ENCODE measurements at places on chromosomes 2 and 18.

DNA sequence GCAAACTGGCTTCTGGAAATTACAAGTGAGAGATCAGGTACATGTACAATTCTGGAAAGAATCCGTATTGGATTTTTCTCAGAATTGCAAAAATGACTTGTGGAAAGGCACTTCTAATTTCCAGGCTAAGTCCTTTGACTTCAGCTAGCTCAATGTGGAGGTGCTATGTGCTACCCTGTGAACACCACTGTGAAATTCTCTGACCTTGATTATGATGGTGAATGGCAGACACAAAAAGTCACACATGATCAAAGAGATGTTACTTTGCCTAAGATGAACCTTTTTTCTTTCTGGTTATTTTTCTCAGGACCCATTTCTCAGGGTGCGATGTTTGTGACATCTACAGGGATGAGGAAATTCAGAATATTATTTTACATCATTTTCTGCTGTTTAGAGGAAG lies 856.6 kb upstream of the VRK2 start:
- DNase-seq = no peak

DNA sequence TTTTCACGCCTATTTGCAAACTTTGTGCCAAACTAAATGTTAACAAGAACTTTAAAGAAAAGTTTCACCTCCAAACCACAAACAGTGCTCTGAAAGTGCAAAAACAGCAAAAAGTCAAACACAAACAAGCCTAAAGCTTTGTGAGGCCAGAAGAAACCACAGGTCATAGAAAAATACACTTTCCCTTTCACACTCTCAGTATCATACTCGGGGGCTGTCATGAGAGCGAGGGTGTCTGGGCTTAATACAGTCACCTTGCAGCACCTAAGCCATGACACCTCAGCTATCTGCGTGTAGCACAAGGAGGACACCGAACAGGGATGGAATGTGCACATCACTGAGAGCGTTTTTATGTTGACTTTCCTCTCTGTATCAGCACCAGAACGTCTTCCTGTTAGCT lies 26.6 kb upstream of the SEH1L start:
- DNase-seq = no peak

GRCh38 chr2:49045083-49045482 lies 109.2 kb downstream of the FSHR start:
- DNase-seq = no peak

DNA sequence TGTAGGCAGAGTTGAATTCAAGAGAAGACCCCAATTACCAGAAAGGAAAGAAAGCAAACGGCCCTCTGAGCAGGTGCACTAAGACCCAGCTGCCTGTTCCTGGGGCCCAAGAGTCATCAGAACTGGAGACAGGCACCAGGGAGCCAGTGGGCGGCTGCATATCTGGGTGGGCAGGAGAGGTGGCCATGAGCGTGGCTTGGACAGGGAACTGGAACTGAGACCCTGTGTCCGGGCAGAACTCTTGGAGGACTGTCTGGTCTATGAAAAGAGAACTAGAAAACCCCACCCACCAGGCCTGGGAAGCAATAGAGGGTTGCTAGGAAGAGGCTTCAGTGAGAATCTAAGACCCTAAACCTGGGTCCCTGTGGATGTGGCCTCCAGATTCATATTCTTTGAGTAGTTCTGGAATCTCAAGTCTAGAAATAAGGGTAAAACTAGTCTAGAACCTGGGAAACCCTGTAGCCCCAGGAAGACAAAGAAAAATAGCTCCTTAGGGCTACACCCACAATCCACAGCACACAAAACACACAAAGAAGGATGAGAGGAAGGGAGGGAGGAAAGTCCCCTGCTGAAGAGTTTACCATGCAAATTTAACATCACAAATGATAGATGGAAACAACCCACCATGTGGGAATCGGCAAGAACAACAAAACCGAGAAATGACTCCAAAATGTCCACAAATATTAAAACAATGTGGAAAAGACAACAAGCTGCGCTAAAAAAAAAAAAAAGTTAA lies 147.0 kb downstream of the HDAC4 start:
- no peak for DNase-seq

DNA sequence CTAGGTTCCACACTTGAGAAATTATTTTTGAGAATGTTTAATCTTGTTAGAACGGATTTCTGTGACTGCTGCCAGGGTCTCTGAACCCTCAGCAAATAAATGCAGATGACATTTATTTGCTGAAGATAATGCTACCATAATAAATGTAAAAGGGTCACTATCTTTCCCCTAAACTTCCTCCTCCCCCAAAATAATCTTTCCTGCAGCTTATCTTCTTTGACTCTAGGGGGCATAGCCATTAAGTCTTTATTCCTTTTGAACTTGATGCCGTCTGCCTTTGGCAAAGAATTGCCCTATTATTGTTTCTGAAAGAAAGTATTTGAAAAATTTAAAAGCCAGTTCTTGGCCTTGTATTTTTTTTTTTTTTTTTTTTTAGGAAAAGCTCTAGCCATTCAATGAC lies 63.6 kb upstream of the ACSL3 start:
- no peak for DNase-seq

DNA sequence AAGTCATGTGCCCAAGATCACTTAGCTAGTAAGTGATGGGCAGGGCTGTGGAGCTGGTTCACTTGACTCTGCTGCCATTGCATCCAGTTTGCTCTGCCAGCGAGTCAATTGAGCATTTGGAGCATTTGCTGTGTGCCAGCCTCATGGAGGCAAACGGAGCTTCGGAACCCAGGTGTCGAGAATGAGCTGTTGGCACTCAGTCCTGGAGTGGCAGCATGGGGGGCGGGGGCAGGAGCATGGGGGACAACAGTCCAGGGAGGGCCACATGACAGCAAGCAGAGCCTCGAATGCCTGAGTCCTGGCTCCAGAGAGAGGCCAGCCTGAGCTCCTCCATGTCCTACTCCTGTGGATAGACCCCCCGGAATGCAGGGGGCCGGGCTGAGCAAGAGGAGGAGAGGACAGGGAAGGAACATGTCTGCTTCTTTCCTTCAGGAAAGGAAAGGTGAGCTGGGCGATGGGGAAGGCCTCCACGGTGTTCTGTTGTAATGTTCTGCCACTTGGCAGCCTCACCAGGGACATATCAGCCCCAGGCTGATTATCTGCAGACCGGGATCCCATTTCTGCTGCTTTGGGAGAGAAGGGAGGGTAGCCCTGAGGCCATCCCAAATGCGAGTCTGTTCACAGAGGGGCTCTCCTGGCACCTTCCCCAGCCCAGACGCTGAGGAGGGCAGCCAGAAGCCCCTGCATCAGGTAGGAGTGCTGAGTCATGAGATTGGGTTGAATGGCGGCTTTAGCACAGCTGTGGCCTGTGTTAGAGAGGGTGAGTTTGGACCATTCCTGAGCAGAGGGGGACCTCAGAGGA lies 59.6 kb downstream of the HPCAL1 start:
- DNase-seq = no peak

DNA sequence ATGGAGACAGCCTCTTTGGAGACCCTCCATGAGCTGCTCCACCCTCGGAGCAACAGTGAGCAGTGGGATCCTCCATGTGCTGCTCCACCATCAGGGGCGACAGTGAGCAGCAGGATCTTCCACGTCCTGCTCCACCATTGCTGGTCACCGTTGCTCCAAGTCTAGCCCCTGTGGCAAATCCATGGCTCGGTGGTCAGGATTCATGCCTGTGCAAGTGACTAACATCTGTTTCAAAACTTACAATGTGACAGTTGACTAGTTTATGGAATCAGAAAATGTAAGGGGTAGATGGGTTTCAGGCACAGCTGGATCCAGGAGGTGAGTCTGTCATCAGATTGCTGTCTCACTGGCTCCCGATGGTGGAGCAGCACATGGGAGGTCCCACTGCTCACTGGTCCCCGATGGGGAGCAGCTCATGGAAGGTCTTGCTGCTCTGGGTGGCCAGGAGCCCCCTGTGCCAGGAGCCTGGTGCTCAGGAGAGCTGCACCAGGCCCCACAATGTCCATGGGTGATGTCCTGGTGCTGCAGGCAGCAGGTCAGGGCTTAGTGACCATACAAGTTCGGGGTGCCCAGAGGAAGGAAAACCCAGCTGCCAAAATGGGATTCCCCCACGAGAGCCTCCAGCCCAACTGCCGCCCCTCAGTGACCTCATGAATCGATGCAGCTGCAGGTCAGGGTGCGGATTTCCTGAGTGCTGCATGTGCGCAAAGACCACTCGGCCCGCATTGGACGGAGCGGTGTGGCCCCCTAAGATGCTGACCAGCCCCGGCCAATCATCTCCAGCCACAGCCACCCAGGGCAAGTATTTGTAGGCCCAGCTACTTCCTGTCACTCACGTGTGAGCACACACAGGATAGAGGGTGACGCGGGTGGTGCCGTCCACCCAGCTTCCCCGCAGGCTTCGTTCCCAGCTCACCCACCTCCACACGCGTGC lies 116.5 kb upstream of the OTOS start:
- no peak for DNase-seq

- no peak for DNase-seq
Measured at GRCh38 chr2:235936493-235936892, 231.7 kb downstream of the GBX2 start.

GRCh38 chr2:182606728-182607681 lies 109.1 kb upstream of the DNAJC10 start:
- no peak for DNase-seq

GRCh38 chr2:238424313-238424700 lies 2.4 kb upstream of the ASB1 start:
- no peak for DNase-seq

DNA sequence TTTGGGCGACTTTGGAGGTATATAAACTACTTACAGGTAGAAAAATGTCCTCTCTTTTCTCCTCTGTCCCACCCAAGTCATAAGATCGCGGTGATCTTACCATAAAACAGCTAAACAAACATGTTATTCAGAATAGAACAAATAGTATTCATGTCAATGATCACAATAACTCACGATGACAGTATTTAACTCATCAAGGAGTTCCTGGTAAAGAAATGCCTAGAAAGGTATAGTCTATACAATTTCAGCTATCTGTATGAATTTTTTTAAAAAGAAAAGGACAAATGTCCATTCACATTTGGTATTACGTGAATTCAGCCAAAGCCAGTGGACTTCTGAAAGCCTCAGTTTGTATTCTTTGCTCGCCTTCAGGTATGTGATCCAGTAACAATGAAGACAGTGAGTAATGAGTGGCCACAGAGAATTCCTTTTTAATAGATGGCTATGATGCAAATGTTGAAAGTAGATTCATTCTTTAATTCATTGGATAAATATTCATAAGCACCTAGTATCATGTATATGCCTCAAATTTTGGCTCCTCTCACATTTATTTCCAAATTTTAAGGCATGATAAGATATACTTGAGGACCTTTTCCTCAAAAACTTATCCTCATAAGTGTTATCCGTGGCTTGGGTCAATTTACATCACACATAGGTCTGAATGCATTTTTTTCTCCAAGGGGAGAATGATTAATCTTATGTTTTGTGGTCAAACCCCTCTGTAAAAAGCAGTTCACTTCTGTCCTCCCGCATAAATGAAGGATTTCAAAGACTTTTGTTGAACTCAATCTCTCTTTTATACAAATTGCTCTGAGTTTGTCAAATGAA lies 20.3 kb downstream of the ABCB11 start:
- no peak for DNase-seq

GRCh38 chr2:32647180-32647651 lies 19.4 kb downstream of the TTC27 start:
- no peak for DNase-seq

DNA sequence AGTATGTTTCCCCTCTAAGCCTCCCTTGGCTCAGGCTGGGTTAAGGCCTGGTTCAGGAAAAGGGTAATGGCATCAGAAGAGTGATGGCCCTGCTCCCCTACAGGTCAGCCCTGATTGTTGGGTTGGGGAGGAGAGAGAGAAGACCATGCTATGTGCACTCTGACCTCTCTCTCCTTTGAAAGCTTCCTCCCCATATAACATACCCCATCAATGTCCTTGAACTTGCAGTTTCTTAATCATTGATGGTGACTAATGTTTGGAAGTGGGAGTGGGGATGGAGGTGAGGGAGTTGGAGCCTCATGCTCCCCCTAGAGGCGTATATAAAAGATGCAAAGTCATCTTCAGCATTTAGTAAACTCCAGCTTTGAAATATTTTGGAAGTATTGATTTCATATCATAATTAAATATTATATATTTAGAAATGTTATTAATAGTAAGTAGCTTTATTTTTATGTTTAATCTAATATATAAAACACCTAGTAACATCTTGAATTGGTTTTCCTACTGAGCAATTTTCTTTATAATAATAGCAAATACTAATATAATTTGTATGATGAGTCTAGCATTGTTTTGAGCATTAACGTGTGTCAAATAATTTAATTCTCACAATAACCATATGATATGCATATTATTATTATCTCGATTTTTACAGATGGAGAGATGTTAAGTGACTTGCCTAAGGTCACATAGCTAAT lies 8.8 kb downstream of the PLCL1 start:
- DNase-seq = no peak

GRCh38 chr2:10880586-10881321 lies 31.0 kb upstream of the KCNF1 start:
- no peak for DNase-seq

GRCh38 chr2:66698091-66698490 lies 263.2 kb downstream of the MEIS1 start:
- DNase-seq = no peak

DNA sequence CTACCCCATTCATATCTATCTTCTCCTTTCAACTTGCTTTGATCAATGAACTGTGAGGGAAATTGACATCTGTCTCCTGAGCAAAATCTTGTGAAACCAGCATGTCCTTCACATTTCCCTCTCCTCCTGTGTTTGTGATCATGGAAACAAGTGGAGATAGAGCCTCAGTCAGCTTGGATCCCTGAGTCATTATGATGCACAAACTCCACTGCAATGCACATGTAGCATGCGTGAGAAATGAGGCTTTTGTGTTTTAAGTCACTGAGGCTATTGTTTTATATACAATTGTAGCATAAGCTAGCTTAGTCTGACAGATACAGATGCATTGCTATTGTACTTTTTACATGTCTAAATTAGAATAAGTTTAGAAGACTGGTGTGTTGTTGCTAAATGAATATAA lies 85.2 kb upstream of the HNMT start:
- no peak for DNase-seq

DNA sequence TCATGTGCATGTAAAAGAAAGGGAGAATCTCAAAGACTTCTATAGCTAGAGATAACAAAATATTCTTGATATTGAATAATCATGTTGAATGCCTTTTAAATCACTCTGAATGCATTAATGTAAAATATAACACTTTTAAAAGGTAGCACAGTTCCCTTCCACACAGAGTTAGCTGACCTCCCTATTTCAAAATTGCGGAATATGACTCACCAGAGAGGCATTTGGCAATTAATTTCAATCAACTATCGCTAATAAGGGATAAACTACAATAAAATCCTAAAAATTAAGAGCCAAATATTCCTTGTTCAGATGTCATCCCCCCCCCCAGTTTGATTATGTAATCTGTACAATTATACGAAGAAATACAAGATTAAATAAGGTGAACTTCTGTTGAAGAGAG lies 29.3 kb downstream of the ZC3H15 start:
- no peak for DNase-seq

DNA sequence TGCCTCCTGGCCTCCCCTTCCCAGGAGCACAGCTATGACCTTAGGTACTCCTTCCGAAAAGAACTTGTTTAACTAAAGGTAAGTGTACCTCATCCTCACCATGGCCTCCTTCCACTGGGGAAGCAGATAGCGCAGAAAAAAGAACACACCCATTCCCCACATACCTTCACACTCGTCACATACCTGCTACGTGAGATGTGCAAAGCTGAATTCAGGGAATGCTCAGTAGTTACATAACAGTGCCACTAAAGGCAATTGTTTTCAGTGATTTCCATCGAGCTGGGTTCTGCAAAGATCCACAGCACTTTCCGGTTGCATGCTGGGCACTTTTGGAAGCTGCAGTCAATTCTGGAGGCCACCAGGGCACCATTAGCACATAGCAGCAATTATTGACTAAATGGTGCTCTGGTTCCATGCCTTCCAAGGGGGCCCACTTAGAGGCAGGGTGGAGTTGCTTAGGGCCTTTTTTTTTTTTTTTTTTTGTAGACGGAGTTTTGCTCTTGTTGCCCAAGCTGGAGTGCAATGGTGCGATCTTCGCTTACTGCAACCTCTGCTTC lies 41.0 kb downstream of the PAX8 start:
- no peak for DNase-seq

All from stimulated activated CD8-positive, alpha-beta memory T cell treated with anti-CD3 and anti-CD28 coated beads, Interleukin-15, amount 100 ng/mL, for 1 hour (primary cell).